ENCODE measurements at places on chromosomes 2 and 18.

DNA sequence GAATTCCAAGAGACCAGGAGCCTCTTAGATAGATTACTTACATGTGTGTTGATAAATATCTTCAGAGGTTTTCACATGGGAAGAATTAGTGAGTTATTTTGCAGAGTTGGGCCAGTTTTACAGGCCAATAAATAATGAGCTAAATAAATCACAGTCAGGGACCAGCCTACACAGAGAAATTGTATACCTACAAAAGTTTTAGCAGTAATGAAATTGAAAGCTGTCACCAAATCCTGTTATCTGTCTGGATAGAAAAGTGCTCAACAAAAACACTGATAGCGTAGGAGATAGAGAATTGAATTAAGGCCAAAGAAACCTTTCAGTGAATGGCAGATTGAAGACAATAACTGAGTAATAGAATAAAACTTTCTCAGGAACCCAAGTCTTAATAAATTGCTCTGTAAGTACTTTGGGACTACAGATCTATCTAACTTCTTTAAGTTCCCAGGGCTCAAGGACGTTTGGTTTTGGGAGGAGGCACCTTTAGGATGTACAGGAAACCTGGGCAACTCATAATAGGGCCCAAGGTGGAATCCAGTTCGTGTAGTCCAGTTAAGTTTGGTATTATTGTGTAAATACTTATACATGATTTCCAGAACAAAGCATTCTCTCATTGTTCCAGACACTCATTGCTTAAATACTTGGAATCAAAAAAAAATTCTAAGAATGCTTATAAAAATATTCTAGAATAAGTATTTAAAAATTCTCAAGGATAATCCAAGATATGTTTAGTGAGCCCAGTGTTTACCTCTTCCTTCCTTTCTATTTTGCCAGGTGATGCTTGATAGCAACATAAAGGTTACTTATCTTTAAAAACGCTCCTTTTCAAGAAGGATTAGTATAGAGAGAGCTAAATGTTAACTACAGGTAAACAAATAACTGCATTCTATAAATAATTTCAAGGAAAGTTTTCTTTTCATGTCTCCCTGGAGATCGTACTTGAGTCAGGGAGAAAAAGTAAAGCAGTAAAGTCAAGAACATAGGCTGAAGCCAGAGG lies 134.5 kb downstream of the NCKAP5 start:
- DNase-seq, result no peak

GRCh38 chr18:49656073-49656692 lies 94.3 kb downstream of the LIPG start:
- no peak for DNase-seq

DNA sequence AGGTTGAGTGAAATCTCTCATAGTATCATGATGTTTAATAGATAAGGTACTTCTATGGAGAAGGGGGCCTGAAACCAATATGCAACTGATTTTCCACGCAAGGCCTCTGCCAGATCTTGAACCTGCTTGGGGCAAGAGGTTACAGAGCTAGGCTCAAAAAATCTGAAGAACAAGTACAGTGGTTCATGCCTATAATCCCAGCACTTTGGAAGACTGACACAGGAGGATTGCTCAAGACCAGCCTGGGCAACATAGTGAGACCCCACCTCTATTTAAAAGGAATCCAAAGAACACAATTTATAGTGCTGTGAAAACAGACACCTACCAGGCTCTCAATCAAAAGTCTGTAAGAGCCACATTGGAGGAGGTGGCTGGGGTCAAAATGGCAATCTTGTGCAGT lies 28.6 kb downstream of the HADHA start:
- no peak for DNase-seq

DNA sequence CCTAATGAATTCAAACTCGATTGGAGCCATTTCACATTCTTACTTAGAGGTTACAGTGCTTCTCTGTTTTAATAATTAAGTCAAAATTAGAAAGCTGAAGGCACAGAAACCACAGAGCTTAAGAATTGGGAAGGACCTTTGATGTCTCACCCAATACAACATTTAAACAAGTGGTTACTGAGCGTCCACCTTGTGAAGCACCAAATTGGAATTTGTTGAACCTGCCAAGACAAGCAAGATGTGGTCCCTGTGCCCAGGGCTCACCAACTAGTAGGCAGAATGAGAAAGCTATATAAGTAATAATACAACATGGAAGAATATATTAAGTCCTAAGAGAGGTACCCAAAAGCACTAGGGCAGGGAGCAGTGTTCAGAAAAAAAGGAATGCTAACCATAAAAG lies 64.5 kb upstream of the NPAS2 start:
- DNase-seq, result no peak

DNA sequence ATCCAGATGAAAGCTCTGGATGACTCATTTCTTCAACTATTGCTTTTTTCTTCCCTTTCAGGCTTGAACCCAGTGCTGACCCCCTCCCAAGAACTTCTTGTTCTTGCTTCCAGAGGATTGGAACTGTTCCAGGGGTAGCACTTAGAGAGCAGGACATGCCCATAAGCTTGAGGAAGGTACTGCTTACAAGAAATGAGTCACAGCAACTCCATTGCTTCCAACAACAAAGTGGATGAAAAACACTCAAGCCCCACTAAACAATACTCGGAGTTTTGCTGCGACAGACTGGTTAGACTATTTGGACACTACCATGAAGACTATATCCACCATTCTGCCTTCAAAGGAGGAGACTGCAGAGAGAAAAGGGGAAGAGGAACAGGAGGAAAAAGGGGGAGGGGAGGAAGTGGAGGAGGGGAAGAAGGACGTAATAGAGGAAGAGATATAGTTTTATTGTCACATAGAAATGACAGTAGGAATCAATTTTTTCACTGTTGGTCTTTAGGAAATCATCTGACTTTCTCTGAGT lies 1.6 kb upstream of the EPC2 start:
- DNase-seq, result no peak

GRCh38 chr2:230893841-230894781 lies 29.4 kb downstream of the ITM2C start:
- peak; percentile 77 for DNase-seq

GRCh38 chr18:36942264-36942663 lies 113.3 kb downstream of the KIAA1328 start:
- peak; percentile 23 for DNase-seq

DNA sequence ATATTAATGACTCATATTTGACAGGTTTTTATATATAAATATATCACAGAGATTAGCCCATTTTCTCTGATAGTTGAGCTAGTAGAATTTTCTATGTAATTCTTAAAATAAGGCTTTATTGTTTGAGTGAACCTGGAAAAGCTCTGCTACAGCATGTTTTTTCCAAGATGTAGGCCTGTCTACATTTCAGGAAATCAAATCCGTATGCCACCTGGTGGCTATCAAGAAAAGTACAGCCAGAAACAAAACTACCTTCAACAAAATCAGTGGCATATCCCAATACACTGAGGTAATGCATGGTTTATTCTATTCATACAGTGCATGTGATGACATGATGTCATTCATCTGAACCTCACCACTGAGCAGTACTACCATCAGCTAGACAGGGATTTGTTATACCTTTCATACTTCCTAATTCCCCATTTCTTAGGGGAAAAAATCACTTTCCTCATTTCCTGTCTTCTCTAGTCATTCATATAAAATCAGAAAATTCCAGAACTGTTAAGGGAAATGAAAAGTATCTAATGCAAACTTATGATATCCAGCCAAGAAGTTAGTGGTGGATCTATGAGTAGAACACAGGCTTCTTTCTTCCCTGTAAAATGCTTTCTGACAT lies 310.4 kb upstream of the SYT4 start:
- peak; percentile 26 for DNase-seq

DNA sequence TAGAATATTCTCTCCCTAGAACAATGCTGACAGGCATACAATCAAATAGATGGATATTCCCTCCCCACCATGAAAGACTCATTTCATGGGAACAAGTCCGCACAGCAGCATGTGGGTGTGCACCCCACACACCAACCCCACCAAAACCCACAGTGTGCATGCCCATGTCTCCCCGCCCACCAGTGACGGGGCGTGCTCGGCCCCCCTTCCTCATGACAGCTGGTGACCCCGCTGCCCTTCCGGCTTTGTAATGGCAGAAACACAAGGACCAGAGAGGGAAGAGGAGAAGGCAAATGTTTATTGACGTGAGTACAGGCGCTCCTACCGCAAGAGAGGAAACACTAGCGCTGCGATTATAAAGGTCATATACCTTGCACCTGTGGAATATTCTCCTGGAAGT lies 30.8 kb upstream of the ODC1 start:
- DNase-seq, result no peak

DNA sequence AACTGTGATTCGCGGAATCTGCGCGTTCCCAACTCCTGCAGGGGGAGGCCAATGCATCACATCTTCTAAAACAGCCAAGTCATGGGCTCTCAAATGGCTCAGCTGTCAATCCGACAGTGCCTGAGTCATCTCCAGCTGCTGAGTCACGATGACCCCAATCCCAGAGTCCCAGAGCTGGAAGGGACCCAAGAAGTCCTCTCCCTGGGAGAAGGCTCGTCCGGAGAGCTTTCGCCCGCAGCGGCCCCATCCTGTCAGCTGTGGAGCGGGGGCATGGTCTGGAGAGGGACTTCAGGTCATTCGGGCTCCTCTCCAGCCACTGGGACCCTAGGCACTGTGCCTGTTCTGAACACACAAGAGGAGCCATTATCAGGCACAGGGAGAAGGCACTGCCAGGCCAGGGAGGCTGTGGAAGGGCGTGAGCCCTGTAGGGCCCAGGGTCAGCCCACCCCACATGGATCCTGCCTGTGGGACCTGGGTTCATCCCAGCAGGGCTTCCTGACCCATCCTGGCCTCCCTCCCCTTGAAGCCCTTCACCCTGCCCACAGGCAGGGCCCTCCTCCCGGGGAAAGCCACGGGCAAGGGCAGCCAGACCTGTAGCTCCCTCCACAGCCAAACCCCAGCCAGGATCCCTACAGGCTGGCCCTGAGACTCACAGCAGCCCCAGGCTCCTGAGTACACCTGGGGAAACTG lies 47.6 kb upstream of the GPC1 start:
- no peak for DNase-seq

- DNase-seq, result no peak
Measured at GRCh38 chr2:96113951-96114350, 2.4 kb downstream of the ADRA2B start.

DNA sequence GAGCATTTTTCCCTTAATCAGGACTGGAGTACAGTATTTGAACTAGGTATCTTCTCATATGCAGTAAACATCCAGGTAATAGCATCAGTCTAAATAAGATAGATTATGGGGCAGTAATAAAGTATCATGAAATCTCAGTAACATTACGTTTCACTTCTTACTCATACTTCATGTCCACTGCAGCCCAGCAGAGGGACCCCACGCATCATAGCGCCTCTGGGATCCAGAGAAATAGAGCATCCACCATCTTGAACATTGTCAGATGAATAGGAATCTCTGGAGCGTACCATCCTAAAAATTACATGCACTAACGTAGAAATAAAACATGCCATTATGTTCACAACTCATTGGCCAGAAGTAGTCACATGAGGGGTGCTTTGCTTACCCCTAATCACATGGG lies 499.0 kb downstream of the CPS1 start:
- peak; percentile 45 for DNase-seq

DNA sequence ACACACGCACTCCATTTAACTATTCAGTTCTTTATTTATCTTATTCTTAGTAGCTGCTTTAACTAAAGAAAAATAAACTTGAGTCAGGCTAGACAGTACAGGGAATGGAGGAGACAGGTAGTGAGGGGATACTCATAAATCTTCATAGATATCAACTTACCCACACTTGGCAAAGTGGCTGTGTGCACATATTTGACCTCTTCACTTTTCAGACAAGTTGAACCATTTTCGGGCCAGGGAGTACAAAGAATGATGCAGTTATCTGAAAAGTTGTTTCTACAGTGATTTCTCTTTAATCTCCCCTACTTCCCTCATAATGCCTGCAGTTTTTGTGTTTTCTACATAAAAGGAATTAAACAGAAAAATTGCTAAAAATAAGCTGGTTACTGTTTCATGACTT lies 307.5 kb downstream of the GULP1 start:
- DNase-seq, result no peak

DNA sequence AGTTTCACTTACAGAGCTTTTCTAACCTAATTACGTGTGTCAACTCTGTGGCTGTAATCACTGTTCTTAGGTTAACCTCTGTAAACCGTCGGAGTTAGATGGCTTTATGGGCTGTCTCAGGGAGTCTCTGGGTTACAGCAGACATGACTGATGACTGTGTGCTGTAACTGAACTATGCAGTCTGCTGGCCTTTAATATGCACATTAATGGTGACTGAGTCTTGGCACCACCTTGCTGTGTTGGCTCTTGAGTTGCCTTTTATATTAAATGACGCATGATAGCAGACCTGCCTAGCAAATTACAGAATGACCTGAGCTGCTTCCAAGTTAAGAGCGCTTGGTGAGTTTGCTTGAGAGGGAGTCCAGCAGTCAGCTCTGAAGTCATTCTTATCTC lies 90.1 kb downstream of the ACKR3 start:
- DNase-seq, result no peak

DNA sequence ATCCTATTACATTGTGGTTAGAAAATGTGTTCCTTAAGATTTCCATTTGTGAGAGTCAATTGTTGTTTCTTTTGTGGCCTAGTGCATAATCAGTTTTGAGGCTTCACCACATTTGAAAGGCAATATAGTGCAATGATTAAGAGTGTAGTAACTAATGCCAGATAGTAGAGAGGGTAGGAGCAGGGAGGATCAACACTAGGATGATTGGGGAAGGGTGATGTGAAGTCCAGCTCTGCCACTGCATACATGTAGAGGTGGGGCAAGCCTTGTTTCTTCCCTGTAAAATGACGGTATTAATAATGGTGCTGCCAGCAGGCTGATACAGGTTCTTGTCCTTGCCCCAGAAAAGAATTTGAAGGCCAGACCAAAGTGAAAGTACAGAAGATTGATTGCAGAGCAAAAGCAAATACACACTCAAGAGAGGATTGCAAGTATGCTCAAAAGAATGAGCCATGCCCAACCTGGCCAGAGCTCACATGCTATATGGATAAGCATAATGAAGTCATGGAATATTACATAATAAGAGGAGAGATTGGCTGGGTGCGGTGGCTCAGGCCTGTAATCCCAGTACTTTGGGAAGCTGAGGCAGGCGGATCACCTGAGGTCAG lies 8.0 kb downstream of the SP100 start:
- DNase-seq, result no peak

GRCh38 chr2:57105694-57106093 lies 921.9 kb downstream of the CCDC85A start:
- no peak for DNase-seq

DNA sequence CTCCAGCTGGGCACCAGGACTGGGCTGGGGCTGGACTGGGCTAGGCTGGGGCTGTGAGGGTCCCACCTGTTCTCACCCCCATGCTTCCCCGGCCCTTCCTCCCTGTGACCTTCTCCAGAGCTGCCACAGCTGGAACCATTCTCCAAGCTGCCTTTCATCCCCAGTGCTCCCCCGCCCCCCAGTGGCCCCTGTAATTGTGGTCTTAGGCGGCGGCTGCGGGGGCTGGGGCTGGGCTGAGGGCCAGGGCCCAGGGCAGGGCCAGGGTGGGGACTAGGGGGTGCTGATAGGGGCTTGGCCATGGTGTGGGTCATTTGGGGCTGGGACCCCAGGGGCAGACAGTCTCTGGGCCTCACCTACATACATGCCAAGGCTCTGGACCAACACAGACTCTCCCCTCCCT lies 2.8 kb upstream of the WNT10A start:
- DNase-seq, result no peak

Data from RPMI8226 (cell line).